ENCODE measurements at places on chromosomes 1 and 21. TPM values are rescaled to one million over a fixed set of nuclear protein-coding genes. Genes with fewer than 3 reads are reported as not detected.

IGSF8 gene
- 27.6 TPM for total RNA-seq

GIPC2 gene
- total RNA-seq, result 0.29 TPM

OLFM3 gene
- not detected for total RNA-seq

LRRC71 gene
- total RNA-seq, result not detected

TTLL10 gene
- total RNA-seq, result not detected

ANKRD45 gene
- total RNA-seq, result 0.23 TPM

KIF14 gene
- total RNA-seq, result 22.1 TPM

ERRFI1 gene
- 81.0 TPM for total RNA-seq

BMP8B gene
- total RNA-seq, result 0.51 TPM

FOXD3 gene
- 0.12 TPM for total RNA-seq

MTARC1 gene
- total RNA-seq, result 1.5 TPM

- no peak for DNase-seq
These were observed 19.5 kb upstream of the IGSF21 start for GRCh38 chr1:18088077-18088594.

DNA sequence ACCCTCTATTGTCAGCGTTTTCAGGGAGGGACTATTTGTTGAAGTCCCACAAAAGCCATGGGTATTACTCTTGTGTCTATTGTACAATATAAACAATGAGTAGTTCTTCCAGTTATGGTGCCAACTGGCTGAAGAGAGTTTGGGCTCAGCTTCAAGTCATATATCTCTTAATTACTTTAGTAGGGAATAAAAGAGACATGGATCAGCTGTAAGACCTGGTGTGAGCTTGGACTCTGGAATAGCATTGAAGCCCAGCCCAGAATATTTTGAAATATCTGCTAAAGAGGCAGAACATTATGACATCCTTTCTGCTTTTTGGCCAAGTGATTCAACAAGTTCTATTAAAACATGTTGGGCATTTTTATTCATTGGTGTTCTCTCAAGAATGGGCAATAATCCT, 224.9 kb downstream of the BACH1 start:
- no peak for DNase-seq

DNA sequence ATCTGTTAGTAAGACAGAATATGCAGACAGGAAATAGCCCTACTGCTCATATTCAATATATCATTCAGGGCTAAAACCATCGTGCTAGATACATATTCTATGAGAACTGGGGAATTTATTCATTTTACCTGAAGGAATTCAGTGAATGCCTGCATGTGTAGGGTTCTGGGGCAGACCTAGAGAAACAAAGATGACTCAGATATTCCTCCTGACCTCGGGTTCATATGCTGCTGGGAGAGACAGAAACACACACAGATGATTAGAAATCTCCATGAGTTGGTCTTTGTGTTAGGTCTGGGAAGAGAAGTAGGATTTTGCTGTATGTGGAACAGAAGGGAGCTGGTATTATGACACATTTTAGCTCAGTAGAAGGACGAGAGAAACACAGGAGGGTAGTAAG, 176.5 kb upstream of the ST6GALNAC5 start:
- no peak for DNase-seq

DNA sequence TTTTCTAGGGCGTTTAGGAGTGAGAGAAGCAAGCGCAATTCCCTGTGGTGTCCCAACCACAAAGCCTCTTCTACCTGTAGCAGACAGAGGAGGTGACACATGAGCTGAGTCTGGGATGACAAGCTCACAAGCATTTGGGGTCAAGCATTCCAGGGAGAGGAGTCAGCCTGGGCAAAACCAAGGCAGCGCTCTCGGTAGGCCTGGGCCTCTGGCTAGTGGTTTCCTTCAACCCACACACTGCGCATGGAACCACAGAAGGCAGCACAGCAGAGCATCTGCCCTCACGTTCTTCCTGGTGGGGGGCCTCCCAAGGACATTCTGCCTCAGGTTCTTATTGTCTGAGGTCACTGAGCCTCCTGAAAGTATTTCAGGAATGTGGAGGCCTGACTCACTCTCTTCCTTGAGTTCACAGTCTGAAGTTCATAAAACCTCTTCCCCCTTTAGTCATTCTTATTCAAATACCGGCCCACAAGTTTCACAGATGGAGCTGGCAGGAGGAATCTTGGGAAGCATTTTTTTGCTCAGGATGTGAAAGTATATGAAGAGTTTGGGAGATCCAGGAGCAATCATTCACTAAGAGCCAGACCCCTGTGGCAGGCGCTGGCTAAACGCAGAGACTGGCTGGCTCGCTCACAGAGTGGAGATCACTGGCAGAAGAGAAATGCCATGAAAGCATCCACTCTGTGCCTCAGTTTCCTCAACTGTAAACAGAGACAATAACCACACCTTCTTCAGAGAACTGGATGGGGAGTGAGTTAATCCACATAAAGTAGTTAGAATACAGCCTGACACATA, 26.8 kb downstream of the CCN1 start:
- peak; percentile 100 for DNase-seq

- DNase-seq, result peak; percentile 86
These were observed 37.4 kb downstream of the VANGL1 start for GRCh38 chr1:115679141-115679611.

DNA sequence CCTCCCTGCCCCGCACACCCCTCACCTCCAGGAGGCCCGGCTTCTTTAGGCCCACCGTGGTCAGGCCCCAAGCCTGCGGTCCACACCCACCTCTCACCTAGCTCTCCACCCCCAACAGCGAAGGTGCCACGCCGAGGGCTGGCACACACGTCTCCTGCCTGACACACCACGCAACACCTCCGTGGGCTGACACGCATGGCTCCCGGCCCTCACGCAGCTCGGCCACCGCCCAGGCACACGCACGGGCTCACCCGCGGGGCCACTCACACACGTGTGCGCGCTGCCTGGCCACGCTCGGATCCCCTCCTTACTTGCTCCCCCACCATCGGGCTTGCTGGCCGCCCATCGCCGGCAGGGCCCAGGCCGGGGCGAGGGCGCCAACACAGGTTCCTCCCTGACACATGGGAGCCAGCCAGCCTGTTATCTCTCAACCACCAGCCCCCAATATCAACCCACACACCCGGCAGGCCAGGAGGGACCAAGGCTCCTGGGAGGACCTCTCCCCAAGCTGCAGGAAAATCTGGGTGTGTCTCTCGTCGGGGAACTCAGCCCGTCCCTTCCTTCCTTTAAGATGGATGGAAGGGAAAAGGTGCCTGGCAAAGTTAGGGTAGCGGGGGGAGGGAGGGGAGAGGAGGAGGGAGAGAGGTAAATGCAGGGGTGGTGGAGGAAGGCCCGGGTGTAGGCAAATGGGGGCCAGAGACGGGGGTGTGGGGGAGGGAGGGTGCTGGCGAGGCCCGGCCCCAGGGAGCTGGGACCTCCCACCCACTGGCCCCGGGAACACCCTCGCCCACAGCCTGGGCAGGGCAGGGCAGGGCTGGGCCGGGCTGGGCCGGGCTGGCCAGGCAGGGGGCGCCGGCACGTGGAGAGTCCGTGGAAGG, 546 bp downstream of the ELOVL1 start:
- DNase-seq, result no peak

DNA sequence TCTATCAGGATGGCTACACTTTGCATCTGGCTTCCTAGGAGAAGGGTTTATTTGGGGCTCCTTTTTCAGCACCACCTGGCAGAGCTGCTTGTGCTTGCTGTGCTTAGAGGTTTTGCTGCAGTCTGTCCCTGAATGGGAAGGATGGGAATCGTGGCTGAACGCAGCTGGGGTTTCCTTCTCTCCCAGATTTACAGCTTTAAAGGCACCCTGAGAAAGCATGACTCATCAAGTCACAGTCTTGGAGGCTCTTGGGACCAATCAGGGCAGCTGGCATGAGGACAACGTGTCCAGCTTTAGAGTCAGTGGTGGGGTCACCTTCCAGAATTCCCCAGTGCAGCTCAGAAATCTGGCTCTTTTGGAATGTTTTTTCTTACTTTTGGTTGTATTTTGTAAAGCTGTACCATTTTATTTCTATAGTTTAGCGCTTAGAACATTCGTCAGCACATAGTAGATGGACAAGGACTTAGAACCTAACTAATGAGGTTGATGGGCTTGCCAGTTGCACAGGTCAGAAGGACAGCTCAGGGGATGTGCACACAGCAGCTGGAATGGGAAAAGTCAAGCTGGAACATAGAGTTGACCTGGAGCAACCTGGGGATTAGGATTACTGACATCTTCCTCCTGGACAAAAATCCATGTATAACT, 222.6 kb downstream of the PRDM2 start:
- DNase-seq, result peak; percentile 28

DNA sequence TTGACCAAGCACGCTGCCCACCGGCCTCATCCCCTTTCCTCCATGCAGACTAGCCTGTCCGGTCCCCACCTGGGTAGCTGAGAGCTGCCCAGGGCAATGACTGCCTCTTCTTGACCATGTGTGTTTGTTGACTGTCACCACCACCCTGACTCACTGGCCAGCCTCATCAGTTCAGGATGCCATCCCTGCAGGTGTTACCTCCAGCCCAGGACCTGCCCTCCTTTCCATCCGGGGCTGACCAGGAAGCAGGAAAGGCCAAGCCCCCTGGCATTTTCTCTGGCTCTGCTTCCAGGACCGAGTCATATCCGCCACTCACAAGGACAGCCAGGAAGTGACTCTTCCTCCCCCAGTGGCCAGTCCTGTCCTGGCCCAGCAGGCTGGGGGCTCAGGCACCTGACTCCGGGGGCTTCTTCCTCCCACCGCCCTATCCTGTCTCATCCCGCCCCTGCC, 17.1 kb downstream of the EPHA2 start:
- DNase-seq, result peak; percentile 72

- DNase-seq, result no peak
These were observed 2.1 kb upstream of the SSX2IP start for GRCh38 chr1:84692391-84692790.

DNA sequence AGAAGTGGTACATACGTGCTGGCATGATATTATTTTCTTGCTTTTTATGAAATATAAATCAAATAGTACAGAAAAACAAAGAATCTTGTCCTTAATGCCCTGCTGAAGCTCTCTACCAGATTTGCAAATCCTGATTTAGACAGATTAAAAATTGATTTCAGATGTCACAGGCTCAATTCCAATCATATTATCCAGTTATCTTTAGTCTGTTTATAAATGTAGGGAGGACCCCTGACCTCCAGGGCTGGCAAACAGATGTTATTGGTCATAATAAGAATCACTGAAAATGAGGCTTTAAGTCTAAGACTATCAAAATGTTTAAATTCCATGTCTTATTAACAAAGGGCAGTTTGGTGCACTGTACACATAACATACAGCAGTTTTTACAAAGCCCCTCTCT, 62.1 kb downstream of the TP53BP2 start:
- no peak for DNase-seq

- DNase-seq, result no peak
These were observed 218.9 kb downstream of the TRABD2B start for GRCh38 chr1:47778280-47778679.
